ENCODE measurements at places on chromosomes 13 and 19. TPM values are rescaled to one million over a fixed set of nuclear protein-coding genes. Genes with fewer than 3 reads are reported as not detected.

- DNase-seq: no peak
Measured at GRCh38 chr19:55695511-55696290, 20.7 kb downstream of the EPN1 start.

Gene ATP4A
- not detected for total RNA-seq

DNA sequence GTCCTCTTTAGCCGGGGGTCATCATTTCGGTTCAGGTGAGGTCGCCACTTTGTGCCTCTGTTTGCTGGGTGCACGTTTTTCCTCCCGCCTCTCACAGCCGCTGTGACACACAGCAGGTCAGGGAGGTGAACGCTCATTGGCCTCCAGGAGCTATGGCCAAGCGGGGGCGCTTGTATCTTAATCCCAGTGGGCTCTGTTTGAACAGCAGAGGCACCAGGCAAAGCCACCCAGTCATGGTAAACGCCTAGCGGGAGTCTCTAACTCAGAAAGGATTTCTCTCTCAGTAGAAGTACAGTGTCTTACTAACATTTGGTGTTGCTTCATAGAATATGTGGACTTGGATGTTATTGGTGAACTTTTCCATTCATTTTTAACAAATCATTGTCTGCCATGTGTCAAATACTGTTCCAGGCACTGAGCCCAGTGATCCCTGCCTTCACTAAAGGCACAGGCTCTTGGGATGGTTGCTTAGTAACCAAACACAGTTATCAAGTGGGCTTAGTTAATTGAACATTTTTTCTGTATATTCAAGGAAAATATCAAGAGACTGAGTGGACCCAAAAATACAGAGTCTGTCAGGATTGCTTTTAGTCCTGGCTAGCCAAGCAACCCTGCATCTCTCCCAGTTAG, 186.7 kb downstream of the STK24 start:
- DNase-seq: no peak

DNA sequence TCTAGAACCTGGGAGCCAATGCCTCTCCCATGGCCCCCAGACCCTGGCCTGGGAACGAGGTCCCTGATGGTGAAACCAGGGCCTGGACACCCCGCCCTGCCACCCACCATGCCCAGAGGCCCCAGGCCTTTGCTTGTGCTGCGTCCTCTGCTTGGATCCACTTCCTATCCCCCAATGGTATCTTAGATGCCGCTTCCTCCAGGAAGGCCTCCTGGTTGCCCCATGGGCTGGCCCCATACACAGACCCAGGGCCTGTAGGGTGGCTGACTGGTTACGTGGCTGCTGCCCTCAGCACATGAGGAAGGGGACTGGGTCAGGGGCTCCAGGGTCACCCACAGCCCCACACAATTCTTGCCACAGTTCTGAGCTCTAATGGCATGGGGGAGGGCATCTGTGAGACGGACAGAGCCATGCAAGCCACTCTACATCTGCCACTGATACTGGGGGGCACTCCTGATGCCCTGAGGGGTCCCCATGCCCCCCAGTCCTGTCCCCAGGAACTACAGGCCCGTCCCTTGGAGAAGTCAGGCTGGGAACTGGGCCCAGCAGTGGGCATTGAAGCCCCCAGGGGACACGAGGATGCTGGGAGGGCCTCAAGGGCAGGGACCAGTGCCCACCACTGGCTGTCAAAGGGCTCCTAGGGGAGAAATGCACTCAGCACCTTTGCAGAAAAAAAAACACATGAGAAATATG, 5.0 kb downstream of the RPL36 start:
- no peak for DNase-seq

Gene ZNF507
- 26.0 TPM for total RNA-seq

- DNase-seq: no peak
Measured at GRCh38 chr19:28196961-28197360, 1016.0 kb downstream of the UQCRFS1 start.

Measured in activated T-cell treated with anti-CD3 and anti-CD28 coated beads, Interleukin-2, amount 50 U/mL, for 4 hours (primary cell).